ENCODE measurements at places on chromosomes 7 and 10.

DNA sequence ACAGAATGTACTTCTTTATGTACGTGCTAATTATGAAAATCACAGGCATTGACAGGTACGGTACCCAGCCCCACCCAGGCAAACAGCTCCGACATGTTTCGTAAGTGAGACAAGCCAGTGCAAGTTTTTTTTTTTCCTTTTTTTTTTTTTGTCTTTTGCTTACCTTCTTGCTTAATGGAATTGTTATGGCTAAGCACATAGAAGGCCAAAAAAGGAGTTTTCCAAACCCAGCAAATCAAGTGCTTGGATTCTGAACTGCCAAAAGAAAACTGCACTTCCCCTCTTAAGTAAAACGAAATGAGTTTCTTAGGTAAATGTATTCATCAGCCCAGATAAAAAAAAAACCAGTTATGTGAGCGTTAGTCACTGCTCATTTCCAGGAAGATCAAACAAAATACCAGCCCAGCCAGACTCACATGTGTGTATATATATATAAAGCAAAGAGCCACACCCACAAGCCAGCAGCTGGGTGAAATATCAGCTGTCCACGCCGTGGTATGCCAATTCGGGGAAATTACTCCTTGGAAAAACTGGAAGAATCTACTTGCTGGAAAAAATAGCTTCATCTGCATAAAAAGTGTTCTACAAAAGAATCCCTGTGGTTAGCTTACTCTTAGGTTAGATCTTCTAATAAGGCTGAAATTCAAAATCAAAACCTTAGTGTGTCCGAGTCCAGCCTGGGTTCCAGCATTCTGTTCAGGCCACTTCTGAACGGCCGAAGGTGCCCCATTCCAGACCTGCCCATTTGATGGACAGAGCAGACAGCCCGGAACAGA, 8.0 kb downstream of the KLF6 start:
- DNase-seq, result no peak

GRCh38 chr10:74677951-74678350, 148.4 kb upstream of the KAT6B start:
- DNase-seq, result no peak

GRCh38 chr7:46123-46829, 146.1 kb upstream of the FAM20C start:
- no peak for DNase-seq

DNA sequence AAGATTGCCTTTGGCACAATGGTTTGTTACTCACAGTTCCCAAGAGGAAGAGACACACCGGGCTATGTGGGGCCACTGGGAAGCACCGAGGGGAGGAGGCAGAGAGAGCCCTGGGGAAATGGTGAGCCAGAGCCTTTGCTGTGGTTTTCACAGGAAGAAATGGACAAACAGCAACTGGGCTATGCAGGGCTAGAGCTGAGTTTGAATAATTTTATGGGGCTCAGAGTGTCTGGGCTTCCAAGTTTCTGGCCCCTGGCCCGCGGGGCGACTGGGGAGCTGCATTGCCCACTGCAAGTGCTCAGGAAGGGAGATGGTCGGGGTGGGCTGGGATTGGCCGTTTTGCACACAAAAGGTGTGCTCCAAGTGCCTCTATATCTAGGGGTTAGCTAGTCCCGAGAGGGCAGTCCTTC, 92.6 kb downstream of the CHST15 start:
- no peak for DNase-seq
